ENCODE measurements at places on chromosomes 4 and X. TPM values are rescaled to one million over a fixed set of nuclear protein-coding genes. Genes with fewer than 3 reads are reported as not detected.
A peak's percentile ranks its signal among the peaks of the same experiment; 100 is the strongest.

The AGA gene
- 15.7 TPM for total RNA-seq

- DNase-seq: no peak
Measured at GRCh38 chr4:83062739-83063138, 27.8 kb downstream of the COPS4 start.

DNA sequence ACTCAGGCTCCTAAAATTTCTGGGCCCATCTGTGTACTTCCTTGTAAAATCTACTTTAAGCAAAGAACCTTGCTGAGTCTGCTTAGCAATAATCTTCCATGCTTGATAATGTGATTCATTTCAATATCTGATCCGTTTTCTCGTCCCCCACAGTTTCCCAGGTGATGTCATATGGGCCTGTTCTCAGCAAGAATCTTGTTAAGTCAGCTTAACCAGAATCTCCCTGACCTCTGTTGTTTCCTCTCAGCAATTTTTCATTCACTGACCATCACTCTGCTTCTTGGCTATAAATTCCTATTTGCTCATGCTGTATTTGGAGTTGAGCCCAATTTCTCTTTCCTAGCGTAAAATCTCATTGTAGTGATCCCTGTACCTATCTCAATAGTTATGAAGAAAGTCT, 13.9 kb downstream of the CSN2 start:
- no peak for DNase-seq

- no peak for DNase-seq
Measured at GRCh38 chr4:94244829-94245185, 37.1 kb downstream of the SMARCAD1 start.

The RASGEF1B gene
- 26.7 TPM for total RNA-seq

- DNase-seq: no peak
Measured at GRCh38 chr4:123250843-123251242, 145.8 kb upstream of the SPRY1 start.

The CFP gene
- total RNA-seq: 4.6 TPM

The HSFX2 gene
- total RNA-seq: not detected

GRCh38 chr4:105808750-105809041, 86.6 kb upstream of the NPNT start:
- no peak for DNase-seq

The STATH gene
- not detected for total RNA-seq

The ABHD18 gene
- 17.1 TPM for total RNA-seq

GRCh38 chr4:113998531-113998930, 19.1 kb upstream of the ARSJ start:
- no peak for DNase-seq

GRCh38 chrX:43581888-43582539, 74.1 kb upstream of the MAOA start:
- DNase-seq: no peak

DNA sequence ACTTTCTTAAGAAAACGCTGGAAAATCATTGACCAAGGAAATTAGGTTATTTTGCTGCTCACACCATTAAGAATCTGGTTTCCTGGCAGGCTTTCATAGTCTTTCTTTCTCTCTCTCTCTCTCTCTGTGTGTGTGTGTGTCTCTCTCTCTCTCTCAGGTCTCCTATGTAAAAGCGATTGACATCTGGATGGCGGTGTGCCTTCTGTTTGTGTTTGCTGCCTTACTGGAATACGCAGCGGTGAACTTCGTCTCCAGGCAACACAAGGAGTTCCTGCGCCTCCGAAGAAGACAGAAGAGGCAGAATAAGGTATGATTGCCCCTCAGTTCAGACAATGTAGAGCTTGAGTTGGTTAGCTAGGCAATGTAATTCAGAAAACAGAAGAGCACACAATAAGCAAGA, 161.2 kb downstream of the GLRA2 start:
- DNase-seq: no peak

GRCh38 chr4:41967392-41967791, 14.2 kb upstream of the DCAF4L1 start:
- DNase-seq: no peak

DNA sequence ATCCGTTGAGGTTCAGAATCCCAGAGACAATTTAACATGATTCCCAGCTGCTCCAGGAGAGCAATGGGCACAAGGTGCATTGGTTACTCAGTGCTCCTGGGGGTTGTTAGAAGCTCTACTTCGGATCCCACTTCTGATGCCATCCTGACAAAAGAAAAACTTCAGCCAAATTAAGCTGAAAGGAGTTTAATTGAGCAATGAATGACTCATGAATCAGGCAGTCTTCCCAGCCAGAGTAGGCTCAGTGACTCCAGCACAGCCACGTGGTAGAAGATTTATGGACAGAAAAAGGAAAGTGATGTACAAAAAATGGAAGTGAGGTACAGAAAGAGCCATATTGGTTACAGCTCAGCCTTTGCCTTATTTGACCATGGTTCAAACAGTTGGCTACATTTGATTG, 95.7 kb downstream of the PWWP3B start:
- DNase-seq: no peak

DNA sequence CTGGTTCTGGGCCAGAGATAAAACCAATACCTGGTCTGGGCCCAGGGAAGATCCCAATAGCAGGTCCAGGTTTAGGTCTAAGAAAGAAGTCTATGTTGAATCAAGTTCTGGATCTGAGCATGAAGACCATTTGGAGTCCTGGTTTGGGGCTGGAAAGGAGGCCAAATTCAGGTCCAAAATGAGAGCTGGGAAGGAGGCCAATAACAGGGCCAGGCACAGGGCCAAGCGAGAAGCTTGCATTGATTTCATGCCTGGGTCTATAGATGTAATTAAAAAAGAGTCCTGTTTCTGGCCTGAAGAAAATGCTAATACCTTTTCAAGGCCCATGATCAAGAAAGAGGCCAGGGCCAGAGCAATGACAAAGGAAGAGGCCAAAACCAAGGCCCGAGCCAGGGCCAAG, 3.4 kb downstream of the GPRASP1 start:
- no peak for DNase-seq

GRCh38 chrX:44770121-44770520, 73.7 kb upstream of the DUSP21 start:
- no peak for DNase-seq

DNA sequence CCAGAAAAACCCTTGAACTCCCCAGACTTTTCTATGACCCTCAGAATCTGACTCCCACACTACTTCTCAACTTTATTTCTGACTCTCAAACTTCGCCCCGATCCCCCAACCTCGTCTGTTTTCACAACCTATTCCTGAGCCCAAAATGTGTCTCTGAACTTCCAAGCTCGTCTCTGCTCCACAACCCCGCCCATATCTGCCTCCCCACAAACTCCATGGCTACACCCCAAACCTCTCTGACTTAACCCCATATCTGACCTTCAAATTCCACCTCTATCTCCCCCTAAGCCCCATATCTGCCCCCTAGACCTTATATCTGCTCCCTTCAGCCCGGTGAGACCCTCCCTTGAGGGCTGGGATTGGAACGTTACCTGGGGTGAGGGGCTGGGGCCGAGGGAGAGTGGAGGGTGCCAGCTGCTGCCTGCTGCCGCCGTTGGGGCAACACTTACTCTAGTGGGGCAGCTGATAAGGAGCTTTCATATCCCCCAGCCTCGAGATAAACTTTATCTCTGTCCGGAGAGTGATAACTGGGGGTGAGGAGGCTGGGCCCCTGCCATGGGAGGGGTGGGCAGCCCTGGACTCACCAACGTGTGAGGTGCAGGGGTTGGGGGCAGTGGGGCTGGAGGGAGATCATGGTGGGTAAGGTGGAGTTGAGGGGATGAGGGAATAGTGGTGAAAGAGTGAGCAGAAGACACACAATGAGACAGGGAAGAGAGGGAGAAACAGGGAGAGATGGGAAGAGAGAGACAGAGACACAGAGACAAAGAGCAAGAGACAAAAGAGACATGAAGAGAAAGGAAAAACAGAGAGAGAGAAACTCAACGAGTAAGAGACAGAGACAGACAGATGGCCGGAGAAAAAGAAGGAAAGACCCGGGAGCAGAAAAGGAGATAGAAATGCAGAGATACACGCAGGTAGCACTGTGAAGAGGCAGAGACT, 1.4 kb downstream of the GATA1 start:
- no peak for DNase-seq

GRCh38 chrX:71177327-71177726, 32.7 kb downstream of the NLGN3 start:
- no peak for DNase-seq

DNA sequence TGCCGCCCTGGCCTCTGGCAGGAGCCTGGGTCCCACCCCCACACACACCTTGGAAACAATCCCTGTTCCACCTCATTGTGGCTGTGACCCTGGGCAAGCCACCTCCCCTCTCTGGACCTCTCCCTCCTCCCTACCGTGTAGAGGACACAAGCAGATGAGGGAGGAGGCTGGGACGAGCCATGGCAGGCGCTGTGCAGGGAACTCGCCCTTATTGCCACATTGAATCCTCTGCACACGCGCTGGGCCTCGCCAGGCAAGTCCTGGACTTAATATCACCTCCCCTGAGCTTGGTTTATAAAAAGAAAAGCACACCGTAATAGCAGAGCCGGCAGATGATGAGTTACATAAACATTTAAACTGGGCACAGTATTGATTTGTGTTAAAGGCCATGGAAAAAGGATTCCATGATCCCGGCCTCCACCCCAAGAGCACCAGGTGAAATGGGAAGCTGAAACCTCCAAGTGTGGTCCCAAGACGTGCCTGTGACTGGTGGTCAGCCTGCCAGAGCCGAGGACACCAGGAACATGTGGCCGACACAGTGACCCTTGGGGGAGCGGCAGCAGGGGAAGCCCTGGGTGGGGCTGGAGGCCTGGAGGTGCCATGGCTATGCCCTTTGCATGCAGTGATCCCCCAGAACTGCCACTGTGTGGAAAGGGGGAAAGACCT, 81.1 kb downstream of the PPP2R2C start:
- no peak for DNase-seq

The RNF113A gene
- 9.3 TPM for total RNA-seq

The TNIP2 gene
- total RNA-seq: 33.5 TPM

The SPANXN2 gene
- total RNA-seq: not detected

- DNase-seq: no peak
Measured at GRCh38 chrX:120446498-120446897, 22.6 kb downstream of the LAMP2 start.

DNA sequence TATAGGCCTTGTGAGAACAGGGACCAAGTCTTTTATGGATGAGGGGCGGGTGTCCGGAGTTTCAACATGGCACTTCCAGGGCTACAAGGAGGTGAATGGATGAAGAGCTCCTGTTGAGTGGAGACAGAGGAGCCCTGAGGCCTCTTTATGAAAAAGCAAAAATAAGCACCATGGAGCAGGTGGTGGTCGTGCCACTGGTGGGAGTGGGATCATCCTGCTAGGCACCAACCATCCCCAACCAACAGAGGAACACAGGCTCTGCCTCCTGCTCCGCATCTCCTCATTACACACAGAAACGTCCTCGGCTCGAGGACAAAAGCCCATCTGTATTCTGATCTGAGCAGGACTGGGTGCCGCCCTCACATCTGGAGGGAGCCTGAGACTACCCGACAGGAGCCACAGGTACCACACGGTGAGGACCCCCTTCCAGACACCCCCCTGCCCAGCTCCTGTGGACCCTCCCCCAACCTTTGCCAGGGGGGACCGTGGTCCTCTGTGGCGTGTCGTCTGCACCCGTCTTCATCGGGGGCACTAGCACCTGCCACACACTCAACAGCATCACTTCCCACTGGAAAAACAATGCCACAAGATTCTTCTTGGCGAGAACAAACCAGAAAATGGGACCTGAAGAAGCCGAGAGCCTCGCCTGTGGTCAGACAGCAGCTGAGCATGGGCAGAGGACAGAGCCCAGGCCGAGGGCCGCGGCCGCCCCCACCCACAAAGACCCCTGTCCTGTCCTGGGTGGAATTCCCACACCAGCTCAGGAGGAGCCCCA, 3.9 kb upstream of the PDE6B start:
- peak; percentile 29 for DNase-seq

DNA sequence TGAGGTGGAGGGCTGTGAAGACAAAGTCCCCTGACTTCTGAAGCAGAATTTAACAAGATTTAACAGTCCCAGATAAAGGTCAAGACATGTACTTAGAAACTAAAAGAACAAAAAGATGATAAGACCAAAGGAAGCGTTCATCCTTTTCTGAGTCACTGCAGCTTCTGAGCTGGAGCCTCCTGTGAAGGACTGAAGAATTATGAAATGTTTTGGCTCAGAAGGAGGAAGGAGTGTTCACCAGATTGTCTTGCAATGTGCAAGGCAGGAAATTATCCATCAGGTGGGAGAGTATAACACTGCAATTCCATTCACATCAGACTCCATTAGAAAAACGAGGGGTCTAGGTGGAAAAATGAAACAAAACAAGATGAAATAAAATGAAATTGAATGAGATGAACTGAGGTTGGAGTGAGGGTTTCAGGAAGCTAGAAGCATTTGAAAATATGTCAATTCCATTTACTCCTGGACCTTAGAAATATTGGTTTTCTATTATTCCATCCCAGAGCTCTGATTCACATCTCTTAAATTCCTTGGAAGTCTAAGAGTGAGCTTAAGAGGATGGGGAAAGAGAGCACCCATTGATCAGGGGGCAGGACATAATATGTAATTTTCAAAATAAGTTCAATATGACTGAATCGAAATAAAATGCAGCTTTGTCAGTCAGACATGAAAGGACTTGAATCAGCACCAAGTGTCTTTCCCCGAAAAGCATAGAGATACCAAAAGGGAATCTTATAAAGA, 186.1 kb upstream of the LNX1 start:
- no peak for DNase-seq

GRCh38 chrX:1306909-1307625, 29.5 kb upstream of the IL3RA start:
- DNase-seq: no peak

DNA sequence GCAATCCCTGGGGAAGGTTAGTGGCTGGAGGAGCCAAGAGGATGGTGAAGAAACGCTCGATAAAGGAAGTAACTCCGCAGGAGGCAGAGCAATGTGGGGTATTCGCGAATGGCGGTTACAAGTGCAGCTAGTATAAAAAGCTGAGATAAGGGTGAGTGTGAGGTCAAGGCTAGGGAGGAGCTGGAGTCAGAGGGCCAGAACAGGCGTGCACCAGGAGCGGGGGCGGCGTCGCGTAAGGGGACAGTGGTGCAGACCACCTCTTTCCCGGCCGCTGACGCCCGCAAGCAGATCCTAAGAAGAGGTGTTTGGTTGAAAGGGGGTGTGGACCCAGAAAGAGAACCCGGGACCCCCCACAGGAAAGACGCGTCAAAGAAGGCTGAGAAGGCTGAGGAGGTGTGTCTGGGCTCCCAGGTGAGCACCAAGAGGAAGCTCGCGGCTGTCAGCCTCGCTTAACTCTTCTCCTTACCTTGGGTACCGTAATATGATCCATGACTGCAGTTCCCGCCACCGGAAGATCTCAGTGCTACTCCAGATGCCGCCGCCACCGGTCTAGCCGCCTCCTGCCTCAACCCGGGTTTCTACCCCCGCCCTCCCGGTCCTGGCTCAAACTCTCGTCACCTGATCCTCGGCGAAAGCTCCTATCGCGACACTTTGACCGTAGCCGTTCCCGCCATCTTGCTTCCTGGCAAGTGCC, at the start of gene MTMR8:
TSS of gene MTMR8 (minus strand) at position 579 of the 694 bp plus-strand sequence. CDS start at position 490, 89 bp downstream.
- DNase-seq: peak; percentile 93

DNA sequence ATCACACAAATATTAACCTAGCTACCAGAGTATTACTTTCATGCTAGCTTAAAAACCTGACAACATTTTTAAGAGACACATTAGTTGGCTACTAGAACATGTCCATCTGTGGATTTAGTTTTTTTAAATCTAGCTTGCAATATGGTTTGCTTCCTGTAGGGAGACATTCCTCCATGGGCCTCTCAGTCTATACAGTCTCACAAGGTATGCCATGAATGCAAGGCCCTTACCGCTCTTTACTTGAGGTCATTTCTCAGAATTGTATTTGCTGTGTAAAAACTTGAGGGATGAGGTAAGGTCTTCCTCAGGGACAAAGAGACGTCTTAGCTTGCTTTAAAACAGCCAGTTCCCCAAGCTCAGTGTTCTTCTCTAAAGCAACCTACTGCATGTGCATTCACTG, 26.9 kb downstream of the UBA6 start:
- no peak for DNase-seq

The P2RY4 gene
- 0.29 TPM for total RNA-seq

The ACOX3 gene
- total RNA-seq: 146 TPM

The MAOA gene
- 3.5 TPM for total RNA-seq

The SNCA gene
- 11.3 TPM for total RNA-seq

The SOWAHD gene
- total RNA-seq: 2.7 TPM

All from endodermal cell (in vitro differentiated cells).